ENCODE measurements at places on chromosomes 13 and 19.

DNA sequence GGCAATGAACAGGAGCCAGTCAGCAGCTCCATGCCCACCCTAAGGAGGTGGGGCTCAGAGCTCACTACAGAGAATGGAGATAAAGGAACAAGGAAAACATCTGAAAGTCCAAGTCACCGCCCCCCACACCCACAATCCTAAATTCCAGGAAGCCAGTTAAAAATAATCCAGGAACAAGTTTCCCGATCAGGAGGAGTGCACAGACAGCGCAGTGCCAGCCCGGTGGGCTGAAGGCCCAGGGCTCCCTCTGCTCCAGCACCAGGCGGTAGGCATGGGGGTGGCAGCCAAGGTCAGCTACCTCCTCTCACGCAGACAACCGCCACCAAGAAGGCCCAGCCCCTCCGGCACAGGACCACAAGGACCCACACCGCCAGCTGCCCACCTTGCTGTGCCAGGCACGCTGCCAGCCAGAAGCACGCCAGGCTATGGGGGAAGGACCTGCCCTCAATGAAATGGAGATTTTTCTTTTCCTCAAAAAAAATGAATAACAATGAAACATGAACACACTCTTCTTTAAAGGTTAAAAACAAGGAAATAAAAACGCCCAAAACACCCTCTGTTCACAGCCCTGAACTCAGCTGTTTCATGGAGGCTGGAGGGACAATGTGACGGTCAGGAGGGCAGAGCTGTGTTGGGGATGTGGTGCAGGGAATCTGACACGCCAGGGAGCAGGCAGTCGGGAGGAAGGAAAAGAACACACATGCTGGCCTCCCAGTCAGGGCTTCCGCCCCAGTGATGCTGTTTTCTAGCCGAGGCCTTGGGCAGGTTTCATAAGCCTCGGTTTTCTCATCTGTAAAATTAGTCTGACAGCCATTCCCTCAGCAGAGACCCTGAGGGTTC, 11.0 kb downstream of the STK24 start:
- no peak for DNase-seq

DNA sequence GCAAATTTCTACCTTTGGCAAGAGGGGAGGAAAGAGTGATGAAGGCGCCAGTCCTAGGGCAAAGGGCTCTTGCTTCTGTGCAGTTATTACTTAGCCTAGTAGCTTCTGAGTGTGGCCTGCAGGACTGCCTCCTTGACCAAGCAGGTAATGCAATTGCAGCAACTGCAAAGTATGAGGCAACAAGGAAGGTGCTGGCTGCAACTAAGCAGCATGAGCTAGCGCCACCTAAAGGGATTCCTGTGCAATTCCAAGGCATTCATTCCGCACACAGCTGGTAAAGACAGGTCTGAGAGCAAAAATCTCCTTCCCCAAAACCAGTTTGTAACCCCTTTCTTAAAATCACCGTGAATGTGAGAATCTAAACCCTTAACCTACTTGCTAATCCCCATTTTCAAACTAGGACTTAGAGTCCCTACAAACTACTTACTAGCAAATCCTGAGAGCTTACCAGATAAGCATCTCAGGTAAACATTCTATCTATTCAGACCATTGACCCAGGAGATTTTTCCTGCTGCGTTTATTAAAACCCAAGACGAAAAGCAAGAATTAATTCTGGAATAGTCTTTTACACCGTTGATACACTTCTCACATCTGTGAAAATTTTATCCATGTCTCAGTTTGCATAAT, 62.9 kb downstream of the DCT start:
- DNase-seq: no peak

DNA sequence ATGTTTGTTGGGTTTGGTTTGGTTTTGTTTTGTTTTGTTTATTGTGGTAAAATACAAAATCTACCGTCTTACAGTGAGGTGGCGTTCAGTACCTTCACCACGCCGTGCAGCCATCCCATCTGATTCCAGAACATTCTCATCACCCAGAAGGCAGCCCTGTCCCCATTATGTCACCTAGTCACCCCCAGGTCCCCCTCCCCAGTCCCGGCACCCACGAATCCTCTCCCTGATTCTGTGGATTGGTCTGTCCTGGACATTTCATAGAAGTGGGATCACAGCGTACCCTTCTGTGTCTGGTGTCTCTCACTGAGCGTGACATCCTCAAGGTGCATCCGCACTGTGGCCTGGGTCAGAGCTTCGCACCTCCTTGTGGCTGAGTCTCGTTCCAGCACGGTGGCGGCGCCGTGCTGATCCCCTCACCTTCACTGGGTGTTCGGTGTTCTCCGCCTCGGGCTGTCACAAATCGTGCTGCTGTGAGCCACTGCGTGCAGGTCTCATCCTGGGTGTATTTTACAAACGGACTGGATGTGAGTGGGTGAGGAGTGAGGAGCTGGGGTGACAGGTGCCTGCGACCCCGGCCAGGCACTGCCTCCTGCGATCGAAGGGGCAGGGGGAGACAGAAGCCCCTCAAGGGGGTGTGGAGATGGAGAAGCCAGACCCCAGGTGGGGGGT, 580 bp upstream of the TEKTIP1 start:
- DNase-seq: no peak

DNA sequence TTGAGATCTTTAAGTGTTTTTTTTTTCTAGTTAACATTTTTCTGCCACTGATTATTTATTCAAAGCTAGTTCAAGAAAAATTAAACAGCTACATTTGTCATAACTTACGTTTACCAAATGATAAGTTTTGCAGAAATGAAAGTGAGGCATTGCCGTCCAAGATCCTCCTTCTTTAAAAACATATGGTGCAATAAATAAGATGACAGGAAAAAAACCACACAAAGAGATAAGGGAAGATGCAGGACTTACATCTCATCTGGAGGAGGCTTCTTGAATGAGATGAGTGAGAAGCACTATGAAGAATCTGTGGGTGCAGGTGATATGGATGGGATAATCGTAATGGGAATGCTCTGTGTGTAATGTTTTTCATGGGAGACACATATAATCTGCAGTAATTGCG, 12.4 kb downstream of the TNFSF13B start:
- no peak for DNase-seq

GRCh38 chr19:47523473-47523872, 8.6 kb upstream of the NAPA start:
- DNase-seq: no peak

DNA sequence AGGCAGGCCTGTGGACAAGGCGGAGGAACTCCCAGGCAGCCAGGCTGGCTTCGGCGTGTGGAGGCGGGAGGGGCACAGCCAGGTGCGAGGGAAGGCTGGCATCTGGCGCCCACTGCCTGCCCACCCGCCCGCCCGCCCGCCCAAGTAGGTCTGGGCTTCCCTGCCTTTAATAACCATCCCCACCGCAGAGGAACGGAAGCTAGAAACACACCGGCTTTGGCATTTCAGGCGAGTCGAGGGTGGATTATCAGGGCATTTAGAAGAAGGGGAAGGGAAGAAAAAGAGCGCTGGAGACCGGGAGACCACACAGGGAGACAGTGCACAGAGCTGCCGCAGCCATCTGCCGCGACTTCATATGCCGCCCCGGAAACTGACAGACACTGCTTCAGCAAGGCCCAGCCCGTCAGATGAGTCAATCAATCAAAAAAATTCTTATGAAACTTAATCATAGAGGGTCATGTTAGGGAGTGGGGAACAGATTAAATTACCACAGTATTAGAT, 199.7 kb downstream of the TSHZ3 start:
- no peak for DNase-seq

DNA sequence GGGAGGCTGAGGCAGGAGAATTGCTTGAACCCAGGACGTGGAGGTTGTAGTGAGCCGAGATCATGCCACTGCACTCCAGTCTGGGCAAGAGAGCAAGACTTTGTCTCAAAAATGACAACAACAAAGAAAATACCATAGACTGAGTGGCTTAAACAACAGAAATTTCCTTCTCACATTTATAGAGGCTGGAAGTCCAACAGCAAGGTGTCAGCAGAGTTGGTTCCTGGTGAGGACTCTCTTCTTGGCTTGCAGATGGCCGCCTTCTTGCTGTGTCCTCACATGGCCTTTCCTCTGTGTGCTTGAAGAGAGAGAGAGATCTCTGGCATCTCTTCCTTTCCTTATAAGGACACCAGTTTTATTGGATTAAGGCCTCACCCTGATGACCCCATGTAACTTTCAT, 56.1 kb upstream of the ADGRE5 start:
- DNase-seq: no peak

DNA sequence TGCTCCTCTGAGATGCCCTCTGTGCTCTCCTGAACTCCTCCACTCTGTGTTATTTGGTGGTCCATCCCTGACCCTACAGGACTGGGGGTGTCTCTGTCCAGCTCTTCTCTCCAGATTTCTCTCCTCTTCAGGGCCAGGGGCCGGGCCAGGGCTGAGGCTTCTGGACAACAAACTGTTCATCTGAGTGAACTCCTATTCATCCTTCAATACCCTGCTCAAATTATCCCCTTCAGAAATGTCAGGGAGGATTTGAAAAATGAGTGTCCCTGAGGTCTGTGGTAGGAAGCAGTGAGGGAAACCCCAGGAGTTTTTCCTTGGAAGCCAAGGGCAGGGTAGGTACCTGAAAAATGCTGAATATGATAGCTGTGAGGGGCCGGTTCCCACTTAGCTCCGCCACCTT, 7.6 kb downstream of the PDE4C start:
- DNase-seq: no peak

DNA sequence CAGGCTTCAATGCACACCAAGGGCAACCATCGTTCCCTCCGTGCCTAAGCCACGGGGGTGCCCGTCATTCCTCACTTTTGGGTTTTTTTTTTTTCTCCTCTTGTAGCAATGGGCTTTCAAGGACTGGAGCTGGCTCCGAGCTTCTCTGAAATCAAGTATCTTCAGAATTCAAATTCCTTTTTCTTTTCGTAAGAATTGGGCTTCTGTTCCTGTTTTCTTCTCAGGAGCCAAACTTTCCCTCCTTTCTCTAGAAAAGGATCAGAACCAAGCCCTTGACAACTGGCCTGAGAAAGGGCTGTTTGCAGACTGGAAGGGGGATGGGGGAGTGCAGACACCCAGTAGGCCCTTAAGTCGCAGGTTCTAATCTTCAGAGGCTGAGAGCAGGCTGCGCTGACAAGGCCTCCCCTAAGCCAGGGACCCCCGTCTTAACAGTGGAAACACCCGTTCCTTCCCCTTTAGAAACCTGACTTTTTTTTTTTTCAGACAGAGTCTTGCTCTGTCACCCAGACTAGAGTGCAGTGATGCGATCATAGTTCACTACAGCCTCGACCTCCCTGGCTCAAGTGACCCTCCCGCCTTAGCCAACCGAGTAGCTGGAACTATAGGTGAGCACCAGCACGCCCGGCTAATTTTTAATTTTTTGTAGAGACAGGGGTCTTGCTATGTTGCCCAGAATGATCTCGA, 51.6 kb downstream of the RFX2 start:
- DNase-seq: no peak

DNA sequence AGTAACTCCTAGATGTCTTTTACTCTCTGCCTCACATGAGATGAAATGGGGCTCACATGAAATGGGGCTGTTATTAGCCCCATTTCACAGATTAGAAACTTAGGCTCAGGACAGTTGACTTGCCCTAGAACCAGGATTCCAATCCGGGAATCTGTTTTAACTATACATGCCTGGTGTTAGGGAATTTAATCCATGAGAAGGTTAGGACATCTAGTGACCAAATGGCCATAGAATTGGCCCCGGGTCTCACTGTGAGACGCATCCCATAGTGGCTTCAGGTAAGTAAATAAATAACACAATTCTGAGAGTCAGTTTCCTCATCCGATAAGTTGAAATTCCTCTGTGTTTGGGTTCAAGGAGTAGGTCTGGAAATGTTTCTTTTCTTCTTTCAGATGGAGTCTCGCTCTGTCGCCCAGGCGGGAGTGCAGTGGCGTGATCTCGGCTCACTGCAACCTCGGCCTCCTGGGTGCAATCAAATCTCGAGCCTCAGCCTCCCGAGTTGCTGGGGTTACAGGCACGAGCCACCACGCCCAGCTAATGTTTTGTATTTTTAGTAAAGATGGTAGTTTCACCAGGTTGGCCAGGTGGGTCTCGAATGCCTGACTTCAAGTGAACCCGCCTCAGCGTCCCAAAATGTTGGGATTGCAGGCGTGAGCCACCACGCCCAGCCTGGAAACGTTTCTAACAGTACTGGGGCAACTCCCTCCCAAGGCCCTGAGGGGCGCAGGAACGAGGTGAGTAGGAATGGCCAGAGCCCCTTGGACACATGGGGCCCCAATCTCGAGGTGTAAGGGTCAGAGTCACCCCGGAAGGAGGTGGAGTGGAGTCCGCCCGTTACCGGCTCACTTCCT, 1.2 kb upstream of the ZNF574 start:
- no peak for DNase-seq

- DNase-seq: no peak
Observed at GRCh38 chr19:50599427-50599826, 31.2 kb upstream of the LRRC4B start.

DNA sequence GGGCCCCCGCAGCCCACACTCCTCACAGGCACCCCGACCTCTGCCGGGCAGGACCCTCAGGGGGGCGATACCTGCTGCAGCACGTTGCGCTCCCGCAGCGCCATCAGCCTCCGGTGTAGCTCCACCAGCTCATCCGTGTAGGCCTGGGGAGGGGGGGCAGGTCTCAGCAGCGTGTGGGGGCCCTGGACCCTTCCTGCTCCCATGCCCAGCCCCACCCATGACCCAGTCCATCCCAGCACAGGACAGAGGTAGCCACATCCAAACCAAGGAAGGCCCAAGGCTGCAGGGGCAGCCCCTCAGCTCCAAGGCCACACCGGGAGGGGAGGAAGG, 66.5 kb downstream of the MLLT1 start:
- no peak for DNase-seq

DNA sequence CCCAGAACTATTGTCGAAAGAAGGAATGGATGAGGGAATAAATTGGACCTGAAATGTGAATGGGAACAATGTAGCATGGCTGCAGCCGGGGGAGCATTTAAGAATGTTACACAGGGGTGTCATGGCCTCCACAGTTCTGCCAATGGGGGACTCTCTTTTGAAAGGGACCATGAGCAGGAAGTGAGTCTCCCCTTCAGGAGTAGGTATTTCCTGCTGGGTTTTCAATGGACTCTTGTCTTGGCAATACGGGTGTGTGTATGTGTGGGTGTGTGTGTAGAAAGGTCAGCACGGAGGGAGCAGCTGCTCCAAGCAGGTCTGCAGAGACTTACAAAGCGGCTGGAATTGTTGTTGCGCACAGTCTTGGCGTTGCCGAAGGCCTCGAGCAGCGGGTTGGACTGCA, 24.4 kb downstream of the MYO1F start:
- no peak for DNase-seq
